ENCODE measurements at places on chromosomes 7 and 10.

DNA sequence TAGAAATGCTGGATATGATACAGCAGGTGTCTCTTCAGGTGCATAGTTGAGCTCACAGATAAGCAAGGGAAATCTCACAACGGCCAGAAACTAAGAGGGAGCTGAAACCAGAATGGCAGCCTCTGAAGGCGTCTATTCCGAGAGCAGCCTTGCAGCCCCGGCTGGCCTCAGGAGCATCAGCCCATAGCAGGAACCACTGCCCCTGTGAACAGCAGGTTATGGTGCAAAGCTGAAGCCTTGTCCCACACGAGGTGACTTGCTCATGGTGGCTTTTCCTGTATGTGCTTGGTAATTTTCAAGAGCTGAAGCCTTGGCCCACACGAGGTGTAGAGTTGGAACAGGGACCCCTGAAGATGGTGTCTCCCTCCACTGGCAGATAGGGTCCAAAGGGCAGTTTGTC lies 33.2 kb downstream of the BNIP3 start:
- no peak for DNase-seq

DNA sequence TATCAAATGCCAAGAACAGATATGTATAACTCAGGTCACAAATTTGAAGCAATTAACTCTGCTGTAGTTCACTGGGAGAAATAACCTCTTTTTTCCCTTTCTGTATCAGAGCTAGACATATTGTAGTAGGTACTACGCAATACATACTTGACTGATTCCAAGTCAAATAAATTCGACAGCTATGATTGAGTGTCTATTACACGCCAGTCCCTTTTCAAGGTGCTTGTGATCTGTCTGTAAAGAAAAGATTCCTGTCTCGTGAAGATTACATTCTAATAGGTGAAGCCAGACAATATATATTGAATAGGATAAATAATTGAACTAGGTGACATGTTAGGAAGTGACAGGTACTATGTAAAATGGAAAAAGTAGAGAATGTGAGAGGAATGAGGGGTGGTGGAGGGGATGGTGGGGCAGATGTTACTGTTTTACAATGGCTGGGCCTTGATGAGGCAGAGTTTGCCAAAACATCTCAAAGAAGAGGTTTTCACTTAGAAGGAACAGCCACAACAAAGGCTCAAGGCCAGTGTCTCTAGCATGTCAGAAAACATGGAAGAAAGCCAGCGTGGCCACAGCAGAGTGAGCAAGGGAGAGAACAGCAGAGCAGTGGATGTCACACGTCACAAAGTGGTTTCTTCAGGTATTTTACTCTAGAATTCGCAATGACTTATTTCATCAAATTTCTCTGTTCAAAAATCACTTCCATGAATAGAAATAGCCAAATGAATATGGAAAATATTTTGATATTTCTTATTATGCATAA lies 282.6 kb upstream of the CACNA2D1 start:
- DNase-seq = no peak

- no peak for DNase-seq
Observed at GRCh38 chr7:90272242-90272641, 27.3 kb downstream of the CFAP69 start.

DNA sequence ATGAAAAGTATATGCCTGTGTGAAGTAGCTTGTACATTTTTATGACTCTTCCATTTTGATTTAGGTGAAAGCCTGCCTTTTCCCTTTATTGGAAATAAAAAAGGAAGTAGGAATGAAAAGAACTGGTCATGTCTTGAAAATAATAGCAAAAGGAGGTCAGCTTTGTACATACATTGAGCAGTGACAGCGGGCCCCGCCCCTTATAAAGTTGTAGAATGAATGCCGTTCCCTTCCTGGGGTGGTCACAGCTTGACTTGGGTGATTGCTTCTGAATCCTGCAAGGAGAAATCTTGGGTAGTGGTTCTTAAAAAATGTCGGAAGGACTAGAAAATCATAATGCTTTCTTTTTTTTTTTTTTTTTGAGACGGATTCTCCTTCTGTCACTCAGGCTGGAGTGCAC lies 31.7 kb downstream of the CAMK1D start:
- DNase-seq = no peak

- no peak for DNase-seq
Observed at GRCh38 chr7:155792315-155792960, 19.8 kb downstream of the SHH start.

DNA sequence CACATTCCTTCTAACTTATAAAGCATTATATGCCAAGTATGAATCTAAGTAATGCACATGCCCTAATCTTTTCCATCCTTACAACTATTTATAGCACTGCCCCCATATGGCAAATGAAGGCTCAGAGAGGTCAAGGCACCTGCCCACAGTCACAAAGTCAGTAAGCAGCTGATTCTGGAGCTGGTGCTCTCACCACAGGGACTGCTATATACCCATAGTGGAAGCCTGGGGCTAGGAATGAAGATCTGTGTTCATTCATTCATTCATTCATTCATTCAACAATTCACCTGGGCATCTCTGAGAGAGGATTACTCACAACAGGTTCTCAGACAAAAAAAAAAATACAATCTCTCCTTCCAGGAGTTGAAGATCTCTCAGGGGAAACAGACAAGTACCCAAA lies 213.4 kb downstream of the KCNMA1 start:
- no peak for DNase-seq

DNA sequence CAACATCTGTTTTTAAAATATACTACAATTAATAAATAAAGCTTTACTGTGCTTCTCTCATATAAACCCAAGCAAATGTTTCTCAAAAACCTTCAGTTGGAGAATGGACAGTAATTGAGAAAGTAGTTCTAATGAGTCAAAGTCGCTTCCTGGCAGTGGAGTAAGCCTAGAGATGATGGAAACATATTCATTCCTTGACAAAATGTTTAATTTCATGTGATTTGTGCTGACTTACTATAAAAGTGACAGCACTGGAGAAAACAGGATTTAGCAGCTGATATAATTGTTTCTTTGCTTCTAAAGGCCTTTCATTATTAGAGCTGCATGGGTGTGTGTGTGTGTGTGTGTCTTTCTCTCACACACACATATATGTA lies 9.0 kb downstream of the ELMO1 start:
- no peak for DNase-seq

DNA sequence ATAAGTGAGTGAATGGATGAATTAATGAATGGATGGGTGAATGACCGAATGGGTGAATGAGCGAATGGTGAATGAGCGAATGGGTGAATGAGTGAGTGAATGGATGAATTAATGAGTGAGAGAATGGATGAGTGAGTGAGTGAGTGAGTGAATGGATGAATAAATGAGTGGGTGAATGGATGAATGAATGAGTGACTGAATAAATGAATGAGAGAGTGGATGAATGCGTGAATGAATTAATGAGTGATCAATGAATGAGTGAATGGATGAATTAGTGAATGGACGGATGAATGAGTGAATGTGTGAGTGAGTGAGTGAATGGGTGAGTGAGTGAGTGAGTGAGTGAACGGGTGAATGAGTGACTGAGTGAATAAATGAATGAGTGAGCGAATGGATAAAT lies 49.5 kb upstream of the HMX3 start:
- DNase-seq = no peak

DNA sequence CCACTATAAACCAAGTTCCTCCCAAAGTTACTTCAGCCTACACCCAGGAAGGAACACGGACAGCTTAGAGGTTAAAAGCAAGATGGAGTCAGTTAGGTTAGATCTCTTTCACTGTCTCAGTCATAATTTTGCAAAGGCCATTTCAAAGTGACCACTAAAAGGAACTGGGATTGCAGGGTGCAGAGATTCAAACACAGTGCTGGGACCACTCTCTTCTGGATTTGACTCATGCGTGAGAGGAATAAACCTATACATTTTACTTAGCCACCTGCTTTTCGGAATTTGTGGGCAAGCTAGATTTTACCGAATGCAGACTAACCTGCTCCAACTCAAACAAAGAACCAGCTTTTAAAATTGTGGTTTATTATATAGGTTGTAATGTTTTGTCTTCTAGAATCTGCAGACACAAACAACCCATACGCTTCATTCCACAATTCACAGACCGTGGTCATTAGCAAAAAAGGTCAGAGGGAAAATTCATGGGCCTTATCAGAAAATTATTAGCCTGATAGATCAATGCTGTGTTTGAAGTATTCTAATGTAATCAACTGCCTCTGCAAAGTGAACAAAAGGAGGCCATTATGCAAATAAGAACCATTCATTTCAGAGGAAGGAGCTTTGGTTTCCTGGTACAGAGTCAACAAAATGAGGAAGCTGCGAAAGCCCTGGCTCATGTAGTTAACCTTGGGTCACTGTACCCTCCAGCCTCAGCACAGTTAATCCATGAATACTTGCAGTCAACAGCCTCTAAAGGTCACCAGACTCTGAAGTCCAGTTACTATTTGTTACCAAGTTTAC lies 342.7 kb upstream of the KLF6 start:
- no peak for DNase-seq

DNA sequence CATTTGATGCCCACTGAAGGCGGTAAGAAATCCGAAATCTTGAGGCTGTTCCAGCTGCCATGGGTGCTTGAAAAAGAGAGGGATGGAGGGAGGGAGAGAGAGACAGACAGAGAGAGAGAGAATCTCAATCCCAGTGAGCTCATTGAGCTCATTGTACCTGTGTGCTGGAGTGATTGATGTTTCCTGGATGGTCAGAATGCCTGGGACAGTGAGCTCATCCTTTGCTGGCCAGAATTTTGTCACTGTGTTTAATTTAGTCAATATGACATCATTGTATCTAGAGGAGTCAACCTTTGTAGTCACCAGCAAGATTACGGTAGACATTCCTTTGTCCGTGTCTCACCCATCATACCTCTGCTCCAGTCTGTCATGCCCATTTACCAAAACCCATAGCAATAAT lies 625.4 kb upstream of the POM121L12 start:
- no peak for DNase-seq

- DNase-seq = no peak
Observed at GRCh38 chr10:118473305-118473960, 122.0 kb downstream of the PRLHR start.

- DNase-seq = no peak
Observed at GRCh38 chr10:133088179-133088955, 643 bp downstream of the ADGRA1 start.

GRCh38 chr7:17444151-17444550 lies 145.7 kb downstream of the AHR start:
- DNase-seq = no peak

- no peak for DNase-seq
Observed at GRCh38 chr10:74437822-74438221, 286.8 kb downstream of the ADK start.

- no peak for DNase-seq
Observed at GRCh38 chr7:112204499-112205342, 1.5 kb downstream of the DOCK4 start.
